ENCODE measurements at places on chromosomes 2 and 18.

DNA sequence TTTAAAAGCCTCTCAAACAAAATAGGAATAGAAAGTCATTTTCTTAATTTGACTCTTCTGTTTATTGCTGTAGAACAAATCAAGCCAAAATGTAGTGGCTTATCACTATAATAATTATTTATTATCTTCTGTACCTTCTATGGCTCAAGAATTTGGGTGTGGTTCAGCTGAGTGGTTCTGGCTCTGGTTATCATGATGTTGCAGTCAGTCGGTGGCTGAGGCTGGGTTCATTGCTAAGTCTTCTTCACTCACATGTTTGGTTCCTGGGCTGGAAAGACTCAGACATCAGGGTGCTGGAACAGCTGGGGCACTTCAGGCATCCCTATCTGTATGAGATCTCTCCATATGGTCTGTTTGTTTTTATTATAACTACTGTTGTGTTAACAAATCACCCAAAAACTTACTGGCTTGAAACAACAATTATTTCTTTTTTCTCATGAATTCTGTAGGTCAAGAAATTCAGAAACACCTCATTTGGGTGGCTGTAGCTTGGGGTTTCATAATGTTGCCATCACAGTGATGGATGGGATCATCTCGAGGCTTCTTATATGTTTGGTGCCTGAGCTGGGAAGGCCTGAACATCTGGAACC, 242.6 kb upstream of the FBXO11 start:
- no peak for DNase-seq

GRCh38 chr2:121001641-121002040, 266.0 kb downstream of the GLI2 start:
- no peak for DNase-seq

GRCh38 chr2:33336036-33336625, 140.3 kb upstream of the RASGRP3 start:
- DNase-seq = no peak

GRCh38 chr2:172293952-172294351, 133.4 kb upstream of the ITGA6 start:
- no peak for DNase-seq

GRCh38 chr18:58848685-58849084, 16.0 kb upstream of the ZNF532 start:
- DNase-seq = no peak

Data from posterior cingulate gyrus (tissue), 11 donors.